ENCODE measurements at places on chromosomes 3 and 15.

DNA sequence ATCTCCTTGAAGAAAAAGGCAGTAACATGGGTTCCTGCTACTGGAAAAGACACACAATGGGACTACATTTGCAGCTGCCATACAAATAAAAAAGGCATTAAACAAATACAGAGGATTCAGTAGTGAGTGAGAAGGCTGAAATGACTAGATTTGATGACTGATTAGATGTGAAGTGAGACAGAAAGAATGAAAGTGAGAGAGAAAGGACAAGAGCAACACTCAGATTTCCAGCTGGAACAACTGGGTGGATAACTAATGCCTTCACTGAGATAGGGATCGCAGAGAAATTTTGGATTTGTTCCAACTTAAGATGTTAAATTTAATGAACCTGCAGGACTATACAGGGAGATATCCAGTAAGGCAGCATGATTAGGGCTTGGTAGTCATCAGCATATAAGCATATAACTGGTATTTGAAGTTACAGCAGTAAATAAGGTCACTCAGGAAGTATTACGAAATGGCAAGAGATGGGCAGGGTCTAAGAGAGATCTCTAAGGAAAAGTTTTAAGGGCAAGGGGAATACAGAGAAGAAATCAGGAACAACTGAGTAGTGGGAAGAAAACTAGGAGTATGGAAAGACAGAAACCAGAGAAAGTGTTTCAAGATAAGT, 8.2 kb downstream of the OSBPL11 start:
- no peak for DNase-seq

DNA sequence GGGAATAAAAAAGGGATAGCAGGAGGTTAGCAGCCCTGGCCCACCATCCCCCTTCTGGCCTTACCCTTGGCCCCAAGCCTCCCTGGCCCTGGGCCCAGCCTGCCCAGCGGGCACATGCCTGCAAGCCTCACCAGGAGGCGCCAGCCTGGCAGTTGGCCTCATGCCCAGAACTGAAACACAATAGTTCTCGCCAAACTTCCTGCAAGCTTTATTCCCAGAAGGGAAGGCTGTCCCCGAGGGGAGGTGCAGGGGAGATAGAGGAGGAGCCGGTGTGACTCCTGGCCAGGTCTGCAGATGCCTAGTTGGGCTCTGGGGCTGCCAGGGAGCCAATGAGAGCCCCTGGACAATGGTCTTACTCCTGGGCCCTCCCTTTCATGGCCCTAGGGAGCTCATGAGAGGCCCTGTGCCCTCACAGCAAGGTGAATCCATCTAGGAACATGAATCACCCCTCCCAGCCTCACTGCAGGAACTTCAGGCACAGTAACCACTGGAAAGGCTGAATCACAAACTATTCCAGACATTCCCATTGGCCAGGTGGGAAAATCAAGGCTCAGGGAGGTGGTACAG, 4.0 kb downstream of the CCDC33 start:
- DNase-seq = no peak

DNA sequence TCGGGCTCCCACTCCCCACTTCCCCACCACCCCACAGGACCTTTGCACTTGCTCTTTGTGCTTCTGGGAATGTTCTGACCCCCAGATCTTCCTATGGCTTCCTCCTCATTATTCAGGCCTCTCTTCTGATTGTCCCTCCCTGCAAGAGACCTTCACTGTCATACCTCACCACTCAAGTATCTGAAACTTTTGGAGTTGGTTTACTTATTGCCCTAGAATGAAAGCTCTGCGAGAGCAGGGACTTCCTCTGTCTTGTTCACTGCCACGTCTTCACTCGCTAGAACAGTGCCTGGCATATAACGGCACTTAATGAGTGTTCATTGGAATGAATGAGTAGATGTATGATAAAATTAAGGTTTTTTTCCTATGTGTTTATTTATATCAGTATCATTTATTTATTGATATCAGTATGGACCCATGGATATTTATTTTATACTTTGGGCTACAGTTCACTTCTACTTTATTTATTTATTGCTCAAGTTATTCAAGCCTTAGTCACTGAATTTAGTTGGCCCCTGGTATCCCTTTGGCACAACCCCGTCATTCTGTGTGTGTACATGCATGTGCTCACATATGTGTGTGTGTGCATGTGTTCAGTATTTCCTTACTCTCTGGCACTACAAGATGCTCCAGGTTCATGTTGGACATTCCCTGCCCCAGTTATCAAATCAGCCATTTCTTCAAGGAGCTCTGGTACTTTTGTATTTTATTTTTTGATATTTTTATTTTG, 197.6 kb downstream of the THSD4 start:
- DNase-seq = no peak

GRCh38 chr15:49824775-49825099, 203.9 kb downstream of the DTWD1 start:
- no peak for DNase-seq

DNA sequence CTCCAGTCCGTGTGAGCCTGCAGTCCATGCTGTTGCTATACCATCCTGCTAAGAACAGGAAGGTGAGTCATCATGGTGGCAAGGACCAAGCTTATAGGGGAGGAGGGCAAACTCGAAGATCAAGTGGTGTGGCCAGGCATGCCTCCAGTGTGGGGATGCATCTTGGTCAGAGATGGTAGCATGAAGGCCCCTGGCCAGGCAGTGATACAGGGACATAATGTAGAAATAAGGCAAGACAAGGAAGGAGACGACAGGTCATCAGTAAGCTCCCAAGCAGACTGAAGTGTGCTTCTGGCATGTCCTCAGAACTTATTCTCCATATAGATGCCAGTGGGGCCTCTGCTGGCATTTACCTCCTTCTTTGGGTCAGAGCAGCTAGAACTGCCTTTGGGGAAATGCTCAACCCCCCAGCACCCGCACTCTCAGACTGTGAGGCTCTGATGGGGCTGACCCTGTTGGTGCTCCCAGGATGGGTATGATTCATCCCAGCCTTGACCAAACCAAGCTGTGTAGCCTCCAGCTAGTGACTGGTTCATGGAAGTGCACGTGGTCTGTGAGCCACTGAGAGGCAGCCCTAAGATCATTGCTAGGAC, 52.5 kb upstream of the ATP2B2 start:
- no peak for DNase-seq

DNA sequence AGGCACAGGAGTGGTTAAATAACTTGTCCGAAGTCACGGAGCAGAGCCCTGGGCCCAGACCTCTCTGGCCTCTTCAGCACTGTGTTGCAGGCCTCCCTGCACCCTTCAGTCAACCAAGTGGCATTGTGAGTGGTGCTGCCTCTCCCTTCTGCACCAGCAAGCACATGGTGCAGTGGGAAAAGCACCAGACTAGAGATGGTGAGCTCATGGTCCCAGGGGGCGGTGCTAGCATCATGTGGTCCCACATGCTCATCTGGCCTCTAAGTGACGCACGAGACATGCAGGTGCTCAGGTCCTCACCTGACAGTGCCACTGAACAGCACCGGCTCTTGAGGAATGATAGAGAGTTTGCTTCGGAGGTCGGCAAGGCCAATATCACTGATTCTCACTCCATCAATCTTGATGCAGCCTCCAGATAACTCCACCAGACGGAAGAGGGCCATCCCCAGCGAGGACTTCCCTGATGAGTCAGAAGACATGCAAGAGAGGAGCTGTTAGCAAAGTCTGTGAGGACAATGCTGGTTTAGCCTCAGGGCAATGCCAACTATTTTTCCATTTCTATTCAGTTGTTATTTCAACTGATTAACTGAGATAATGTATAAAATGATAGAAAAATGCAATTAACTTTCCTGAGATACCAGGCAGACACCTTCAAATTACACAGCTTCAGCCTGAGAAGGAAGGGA, 53.1 kb upstream of the PARL start:
- no peak for DNase-seq

DNA sequence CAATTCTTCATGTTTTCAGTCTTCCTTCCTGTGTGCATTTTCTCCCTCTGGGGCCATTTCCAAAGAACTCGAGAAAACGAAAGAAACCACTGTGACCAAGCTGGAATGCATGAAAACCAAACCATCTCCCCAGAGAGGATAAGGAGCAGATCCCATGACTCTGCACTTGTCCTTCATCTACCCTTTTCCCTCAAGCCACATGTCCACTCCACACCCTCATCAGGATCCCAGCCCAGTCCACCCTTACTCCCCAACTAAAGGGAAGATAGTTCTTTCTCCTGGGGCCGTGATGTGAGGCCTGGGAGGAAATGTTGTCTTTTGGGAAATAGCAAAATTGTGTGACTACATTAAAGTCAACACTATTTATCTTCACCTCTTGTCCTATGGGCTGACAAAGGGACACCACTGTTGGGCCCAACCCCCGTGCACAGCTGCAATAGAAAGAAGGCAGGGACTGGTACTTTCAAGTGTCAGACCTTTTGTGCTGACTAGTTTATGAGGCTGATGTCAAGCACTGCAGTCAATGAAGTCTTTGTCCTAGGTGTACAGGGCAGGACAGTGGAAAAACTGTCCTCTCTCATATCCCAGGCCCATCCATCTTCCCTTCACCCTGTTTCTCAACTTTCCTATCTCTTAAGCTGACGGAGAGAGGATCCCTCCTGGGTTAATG, 487.1 kb upstream of the NR2F2 start:
- DNase-seq = no peak

DNA sequence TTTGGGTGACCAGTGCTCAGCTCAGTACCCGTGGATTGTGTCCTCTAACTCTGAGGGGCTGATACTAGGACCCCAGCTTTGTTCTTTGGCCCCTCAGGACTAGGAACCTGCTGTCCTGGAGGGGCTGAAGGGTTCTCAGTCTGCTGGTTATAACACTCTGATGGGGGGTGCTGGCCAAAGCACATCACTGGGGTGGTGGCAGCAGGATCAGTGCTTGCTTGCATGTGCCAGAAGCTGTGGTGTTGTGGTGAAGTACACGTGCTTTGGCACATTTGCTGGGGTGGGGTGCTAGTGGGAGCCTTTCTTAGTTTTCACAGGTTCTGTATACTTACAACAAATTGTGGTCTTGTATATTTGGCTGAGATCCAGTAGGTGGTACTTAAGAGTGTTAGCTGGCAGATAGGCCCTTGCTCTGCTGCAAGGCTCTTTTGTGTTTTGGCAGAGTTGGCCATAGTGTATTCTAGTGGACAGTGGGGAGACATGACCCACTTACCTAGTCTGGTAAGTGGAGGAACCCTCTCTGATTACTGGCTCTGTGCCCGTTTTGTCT, 344.3 kb downstream of the EDEM1 start:
- no peak for DNase-seq

GRCh38 chr15:90029024-90029423, 27.9 kb downstream of the ZNF710 start:
- DNase-seq = no peak

GRCh38 chr15:64453689-64454037, 6.7 kb upstream of the ZNF609 start:
- no peak for DNase-seq

DNA sequence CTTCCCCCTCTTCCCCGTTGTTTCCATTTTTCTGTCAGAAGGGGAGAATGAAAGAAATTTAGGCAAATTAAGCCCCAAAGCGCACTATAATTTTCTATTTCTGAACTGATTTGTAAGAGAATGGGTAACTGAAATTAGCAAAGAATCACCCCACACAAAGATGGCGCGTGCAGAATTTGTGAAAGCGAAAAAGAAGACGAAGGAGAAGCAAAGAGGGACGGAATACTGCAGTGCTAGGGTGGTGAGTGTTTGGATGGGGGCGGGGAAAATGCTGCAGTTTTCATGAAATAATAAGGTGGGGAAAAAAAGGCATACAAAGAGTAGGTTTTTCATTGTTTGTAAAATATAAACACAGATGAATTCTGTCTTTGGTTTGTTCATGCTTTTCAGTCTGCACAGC, 4.6 kb upstream of the CTNNB1 start:
- no peak for DNase-seq

- DNase-seq = no peak
These were observed 212.3 kb downstream of the RPLP1 start for GRCh38 chr15:69664572-69665571.

GRCh38 chr15:58407236-58407775, 24.5 kb upstream of the LIPC start:
- no peak for DNase-seq

- no peak for DNase-seq
These were observed 131.5 kb downstream of the TRIM42 start for GRCh38 chr3:140809316-140809715.

GRCh38 chr3:128858167-128858566, 21.3 kb upstream of the ACAD9 start:
- DNase-seq = no peak

DNA sequence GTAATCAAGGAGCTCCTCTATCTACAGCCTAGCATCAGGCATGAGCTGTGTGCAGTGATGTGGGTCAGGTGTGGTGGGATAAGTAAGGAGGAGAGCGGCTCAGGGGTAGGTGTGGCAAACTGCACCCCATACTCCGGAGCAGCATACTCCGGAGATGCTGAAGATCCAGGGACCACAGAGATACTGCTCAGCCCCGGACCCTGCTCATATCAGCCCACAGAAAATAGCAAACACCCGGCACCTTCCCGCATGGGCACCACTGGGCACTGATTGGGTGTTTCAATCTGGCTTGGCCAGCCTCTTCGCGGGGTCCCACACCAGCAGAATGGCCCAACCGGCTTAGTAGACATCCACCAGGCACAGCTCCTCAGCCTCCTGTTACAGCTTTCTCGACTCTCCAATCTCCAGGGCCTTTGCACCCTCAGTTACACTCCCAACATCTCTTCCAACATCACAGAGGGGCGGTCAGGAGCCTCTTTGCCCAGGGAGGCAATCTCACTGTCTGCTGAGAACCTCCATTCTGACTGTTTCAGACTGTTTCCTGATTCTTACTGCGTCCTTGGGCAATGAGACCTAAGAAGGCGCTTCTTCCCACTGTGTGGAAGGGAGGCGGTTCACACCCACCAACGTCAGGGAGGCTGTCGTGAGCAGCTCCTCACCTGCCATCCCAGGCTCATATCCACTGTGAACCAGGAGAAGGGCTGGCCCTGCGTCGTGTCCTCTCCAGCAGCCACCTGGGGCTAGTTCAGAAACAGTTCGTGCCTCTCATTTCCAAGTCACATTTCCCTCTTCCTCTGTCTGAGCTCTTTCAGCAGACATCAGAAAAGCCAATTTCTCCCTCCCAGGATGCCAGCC, 59.8 kb downstream of the CAPN7 start:
- no peak for DNase-seq

DNA sequence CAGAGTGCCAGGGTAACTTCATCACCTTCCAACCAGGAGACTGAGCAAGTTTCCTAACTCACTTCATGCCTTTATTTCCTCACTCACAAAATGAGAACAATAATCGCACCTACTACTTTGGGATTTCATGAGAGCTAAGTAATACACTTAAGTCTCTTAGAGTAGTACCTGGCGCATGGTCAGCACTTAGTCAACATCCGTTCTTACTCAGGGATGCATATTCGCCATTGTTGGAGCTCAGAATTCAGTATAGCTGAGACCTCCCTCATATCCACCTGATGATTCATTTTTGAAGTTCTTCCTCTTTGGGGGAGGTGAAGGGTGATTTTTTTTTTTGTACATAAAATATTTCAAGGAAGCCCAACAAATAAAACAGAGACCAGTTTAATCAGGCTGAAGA, 188.2 kb downstream of the AGBL1 start:
- no peak for DNase-seq
